Stomach (tissue), 19 donors: ENCODE measurements at places on chromosomes 2 and 18. TPM values are rescaled to one million over a fixed set of nuclear protein-coding genes. Genes with fewer than 3 reads are reported as not detected.

DNA sequence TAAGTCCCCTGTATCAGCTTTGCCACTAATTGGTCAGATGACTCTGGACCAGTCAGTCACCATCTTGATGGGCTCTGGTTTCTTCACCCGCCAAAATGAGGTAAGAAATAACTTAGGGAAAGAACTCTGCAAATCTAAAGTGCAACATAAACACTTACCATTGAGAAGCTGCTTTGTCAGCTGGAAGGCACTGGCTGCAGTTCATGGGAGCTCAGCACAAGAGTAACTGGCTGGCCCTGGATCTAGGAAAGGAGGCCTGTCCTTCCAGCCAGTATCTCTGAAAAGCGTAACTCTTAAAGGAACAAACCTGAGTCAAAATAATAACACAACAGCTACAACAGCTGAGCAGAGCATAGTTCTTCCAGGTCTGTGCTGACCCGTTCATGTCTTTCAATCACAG lies 123.9 kb downstream of the CACNB4 start:
- DNase-seq = no peak
- H3K36me3 ChIP-seq = no peaks in the 10 kb centered on the region
- H3K27me3 ChIP-seq = no peaks in the 10 kb centered on the region
- H3K4me1 ChIP-seq = peaks cover 14% of the 10 kb centered on the region

DNA sequence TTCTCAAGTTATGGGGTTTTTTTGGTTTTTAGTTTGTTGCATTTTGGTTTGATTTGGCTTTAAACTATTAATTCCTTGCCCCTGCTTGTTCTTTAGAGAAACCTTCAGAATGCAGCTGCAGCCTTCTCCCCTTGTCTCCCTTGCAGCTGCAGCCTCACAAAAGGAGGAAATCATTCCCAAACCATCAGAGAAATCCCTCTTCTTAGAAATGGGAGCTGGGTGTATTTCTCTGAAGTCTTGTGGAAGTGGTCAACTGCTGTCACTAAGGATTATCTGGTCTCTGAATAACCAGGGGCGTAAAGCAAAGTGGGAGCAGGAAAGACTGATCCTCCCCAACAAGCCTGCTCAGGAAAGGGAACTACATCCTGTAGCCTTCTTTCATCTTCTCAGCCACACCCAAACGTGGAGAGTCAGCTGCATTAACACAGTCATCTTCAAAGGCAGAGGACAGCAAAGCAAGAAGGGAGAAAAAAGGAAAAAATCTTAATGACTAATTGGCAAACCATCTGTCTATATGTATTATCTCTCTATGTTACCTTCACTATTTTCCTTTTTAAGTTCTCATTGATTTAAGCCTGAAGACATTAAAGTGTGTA lies 1834.1 kb upstream of the PIK3C3 start:
- H3K4me1 ChIP-seq = no peaks in the 10 kb centered on the region
- H3K4me3 ChIP-seq = no peak overlapping the region
- H3K27ac ChIP-seq = no peak overlapping the region
- no peaks in the 10 kb centered on the region for H3K36me3 ChIP-seq
- no peaks in the 10 kb centered on the region for H3K27me3 ChIP-seq

GRCh38 chr18:24491927-24492834 lies 31.7 kb downstream of the HRH4 start:
- peaks cover 6% of the 10 kb centered on the region for H3K4me1 ChIP-seq
- no peak overlapping the region for H3K27ac ChIP-seq
- no peaks in the 10 kb centered on the region for H3K36me3 ChIP-seq
- H3K27me3 ChIP-seq = no peaks in the 10 kb centered on the region

- H3K27ac ChIP-seq = peak overlapping the region; percentile 9
- H3K4me3 ChIP-seq = no peak overlapping the region
- no peaks in the 10 kb centered on the region for H3K27me3 ChIP-seq
- DNase-seq = peak; percentile 86
These were observed 58.9 kb upstream of the STON1 start for GRCh38 chr2:48471048-48471474.

Gene DLX1
- 1.1 TPM for total RNA-seq

Gene PFN4
- total RNA-seq = not detected

Gene MAL
- total RNA-seq = 9.0 TPM
